ENCODE measurements at places on chromosomes 6 and 20.

DNA sequence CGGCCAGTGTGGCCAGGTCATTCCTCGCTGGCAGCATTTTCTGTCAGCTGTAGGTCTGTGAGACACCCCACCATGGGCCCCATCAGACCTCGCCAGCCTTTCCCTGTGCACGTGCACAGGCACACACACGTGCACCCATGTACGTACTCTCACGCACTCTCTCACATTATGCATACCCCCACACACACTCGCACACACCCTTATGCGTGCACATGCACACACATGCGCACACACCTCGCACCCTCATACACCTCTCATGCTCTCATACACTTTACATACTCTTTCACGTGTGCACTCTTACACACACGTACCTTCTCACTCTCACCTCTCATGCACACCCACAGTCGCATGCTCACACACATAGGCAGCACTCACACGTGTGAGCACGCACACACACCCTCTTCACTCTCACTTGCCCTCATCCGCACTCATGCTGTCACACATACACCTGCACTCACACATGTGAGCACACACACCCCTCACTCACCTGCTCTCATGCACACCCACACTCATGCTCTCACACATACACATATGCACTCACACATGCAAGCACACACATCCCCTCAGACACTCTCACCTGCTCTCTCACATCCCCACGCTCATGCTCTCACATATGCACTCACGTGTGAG, 46.7 kb downstream of the SNX9 start:
- no peak for DNase-seq

GRCh38 chr6:5078121-5078669, 6.9 kb upstream of the PPP1R3G start:
- no peak for DNase-seq

DNA sequence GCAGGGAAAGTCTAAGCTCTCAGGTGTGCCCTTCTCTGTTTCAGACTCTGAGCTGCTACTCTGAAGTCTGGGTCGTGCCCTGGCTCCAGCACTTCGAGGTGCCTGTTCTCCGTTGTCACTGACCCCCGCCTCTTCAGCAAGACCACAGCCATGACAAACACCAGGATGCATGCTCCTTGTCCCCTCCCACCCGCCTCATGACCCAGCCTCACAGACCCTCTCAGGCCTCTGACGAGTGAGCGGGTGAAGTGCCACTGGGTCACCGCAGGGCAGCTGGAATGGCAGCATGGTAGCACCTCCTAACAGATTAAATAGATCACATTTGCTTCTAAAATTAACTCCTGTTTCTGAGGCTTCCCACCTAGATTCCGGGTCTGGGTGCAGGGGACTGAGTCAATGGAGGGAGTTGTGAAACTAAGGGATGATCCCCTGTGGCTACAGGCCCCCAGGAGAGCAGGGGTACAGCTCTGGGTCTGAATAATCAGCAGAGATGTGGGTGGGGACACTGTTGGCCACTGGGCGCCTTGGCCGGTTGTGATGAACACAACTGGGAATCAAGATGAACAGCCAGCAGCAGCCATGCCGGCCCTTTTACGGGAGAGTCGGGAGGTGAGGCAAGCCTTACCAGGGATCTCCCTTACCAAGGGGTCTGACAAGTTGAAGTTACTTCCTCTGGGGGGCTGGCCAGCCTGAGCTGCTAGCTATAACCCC, 10.7 kb downstream of the CST7 start:
- no peak for DNase-seq

DNA sequence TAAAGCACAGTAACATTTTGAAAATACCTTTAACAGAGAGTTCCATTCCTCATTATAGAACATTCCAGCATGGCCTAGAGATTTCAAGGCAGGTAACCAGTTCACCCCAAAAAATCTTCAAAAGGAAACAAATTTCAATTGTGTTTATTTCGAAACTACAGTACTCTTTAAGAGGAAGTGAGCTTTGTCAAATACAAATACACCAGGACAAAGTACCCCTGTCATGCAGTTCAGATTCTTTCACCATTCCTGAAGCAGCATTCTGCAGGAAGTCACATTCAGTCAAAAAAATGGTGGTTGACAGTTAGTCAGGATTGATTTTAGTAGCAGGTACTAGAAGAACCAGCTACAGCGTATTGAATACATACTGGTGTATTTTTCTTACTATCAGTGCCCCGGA, 89.6 kb upstream of the RIN2 start:
- no peak for DNase-seq

GRCh38 chr6:50698546-50698945, 14.8 kb upstream of the TFAP2D start:
- no peak for DNase-seq

DNA sequence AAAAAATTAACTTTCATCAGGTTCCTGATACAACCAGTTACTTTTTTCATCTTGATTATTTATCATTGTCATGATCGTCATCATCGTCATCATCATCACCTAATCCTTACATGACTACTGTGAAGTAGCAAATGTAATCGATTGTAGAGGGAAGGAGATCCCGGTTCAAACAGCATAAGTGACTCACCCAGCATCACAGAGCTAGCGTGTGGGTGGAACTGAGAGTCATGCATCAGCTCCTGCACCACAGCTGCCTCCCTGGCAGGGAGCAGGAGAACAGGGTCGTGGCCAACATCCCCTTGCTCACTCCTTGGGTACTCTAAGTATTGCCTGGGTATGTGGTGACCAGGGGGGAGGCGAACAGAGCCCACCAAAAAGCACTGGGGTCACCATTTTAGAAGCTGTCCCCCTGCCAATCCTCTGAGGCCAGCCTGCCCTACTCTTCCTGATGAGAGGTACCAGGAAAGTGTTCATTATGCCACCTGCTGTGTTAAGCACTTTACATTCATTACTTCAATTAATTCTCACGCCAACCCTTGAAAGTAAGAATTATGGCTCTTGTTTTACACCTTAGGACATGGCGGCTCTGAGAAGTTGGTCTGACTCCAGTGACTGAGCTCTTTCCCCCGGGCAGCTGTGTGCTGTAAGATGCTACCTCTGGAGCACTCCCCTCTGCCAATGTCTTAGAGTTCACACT, 425.2 kb downstream of the CD83 start:
- peak; percentile 78 for DNase-seq

All from fibroblast of the aortic adventitia (primary cell).